ENCODE measurements at places on chromosomes 3 and 15.

DNA sequence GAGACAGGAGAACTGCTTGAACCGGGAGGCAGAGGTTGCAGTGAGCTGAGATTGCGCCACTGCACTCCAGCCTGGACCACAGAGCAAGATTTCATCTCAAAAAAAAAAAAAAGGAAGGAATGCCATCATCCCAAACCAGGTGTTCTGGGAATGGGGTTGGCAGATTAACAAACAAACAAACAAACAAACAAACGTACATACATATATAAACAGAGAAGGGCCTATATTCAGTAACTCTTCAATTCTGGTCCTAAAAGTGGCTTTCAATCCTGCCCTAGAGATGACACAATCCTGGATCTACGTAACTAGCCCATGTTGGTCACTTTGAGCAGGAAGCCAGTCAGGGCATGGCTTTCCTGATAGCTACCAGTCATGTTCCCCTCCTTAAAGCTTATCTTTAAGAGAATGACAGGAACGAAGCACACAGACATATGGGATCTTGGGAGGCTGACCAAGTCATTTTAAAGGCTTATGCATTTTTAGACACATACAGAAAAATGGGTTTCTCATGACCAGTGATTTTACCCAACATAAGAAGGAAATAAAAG is 29.9 kb upstream of the RAB11A start:
- DNase-seq: peak; percentile 41

DNA sequence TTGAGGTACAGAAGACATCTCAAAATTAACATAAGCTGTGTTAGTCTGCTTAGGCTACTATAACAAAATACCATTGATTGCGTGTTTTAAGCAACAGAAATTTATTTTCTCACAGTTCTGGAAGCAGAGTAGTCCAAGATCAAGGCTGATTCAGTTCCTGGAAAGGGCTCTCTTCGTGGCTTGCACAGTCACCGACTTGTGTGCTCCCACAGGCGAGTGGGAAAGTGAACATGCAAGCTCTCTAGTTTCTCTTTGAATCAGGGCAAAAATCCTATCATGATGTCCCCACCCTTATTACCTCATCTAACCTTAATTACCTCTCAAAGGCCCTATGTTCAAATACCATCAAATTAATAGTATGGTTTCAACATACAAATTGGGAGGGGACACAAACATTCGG is 505.9 kb downstream of the ZIC1 start:
- DNase-seq: no peak

DNA sequence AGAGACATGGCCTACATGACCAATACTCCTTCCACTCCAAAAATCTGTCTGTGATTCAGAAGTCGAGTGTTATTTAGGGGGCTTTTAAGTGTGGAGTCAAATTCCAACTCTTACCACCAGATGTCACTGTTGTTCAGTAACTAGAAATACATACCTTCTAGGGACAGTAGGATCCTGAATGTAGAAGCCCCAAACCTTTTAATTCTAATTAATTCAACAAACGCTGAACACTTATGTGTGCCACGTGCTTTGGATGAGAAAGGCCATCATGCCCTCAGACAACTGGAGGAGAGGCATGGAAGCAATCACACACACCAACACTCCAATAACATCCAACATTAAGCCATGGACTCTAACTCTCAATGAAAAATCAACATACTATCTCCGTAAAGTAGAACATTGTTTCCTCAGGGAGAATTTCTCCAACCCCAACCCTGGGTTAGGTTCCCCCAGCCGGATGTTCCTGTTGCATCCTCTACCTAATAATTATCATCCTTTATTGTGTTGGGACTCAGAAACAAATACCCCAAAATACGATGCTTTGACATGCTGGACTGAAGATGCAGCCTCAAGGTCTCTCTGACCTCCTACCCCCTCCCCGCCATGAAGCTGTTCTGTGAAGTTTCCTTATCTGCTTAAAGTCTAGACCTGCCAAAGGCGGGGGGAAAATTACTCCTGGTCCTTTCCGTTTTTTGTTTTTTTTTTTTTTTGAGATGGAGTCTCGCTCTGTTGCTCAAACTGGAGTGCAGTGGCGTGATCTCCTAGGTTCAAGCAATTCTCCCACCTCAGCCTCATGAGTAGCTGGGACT is 8.0 kb upstream of the CCDC13 start:
- DNase-seq: peak; percentile 83

GRCh38 chr3:73315706-73316105 is 254.2 kb downstream of the EBLN2 start:
- no peak for DNase-seq

- peak; percentile 36 for DNase-seq
Observed at GRCh38 chr3:69389520-69390248, 3.8 kb upstream of the FRMD4B start.

GRCh38 chr3:179336345-179336929 is 11.1 kb upstream of the MFN1 start:
- DNase-seq: no peak

All from common myeloid progenitor, CD34-positive (primary cell).